ENCODE measurements at places on chromosomes 7 and 10. TPM values are rescaled to one million over a fixed set of nuclear protein-coding genes. Genes with fewer than 3 reads are reported as not detected.

The UFSP1 gene
- total RNA-seq: 10.5 TPM

The ARHGAP22 gene
- 14.9 TPM for total RNA-seq

The SLIT1 gene
- not detected for total RNA-seq

The MYPN gene
- 7.1 TPM for total RNA-seq

The ZNF804B gene
- not detected for total RNA-seq

GRCh38 chr10:69498711-69499471 is 47.6 kb downstream of the TSPAN15 start:
- DNase-seq: peak; percentile 76

- no peak for DNase-seq
Measured at GRCh38 chr7:34275624-34276023, 370.3 kb downstream of the BMPER start.

DNA sequence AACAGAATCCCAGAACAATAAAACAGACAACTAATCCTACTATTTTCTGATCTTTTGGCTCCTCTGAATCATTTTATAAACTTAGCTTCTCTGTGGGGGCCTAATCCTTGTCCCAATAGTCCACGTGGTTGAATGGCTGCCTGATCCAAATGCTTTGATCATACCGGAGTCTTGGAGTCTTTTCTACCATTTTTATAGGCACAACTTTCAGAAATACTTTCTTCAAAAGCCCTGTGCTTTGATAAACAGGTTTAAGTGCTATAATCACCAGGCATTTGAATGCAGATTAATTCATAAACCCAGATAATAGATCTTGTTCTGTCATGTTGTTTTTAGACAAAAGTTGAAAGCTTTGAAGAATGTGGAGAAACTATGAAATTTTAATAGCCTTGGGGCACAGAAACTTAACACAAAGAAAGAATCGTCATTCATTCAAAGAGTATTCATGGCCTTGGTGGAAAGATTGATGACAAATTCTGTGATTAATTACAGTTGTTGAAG is 163.7 kb downstream of the AHR start:
- DNase-seq: no peak

DNA sequence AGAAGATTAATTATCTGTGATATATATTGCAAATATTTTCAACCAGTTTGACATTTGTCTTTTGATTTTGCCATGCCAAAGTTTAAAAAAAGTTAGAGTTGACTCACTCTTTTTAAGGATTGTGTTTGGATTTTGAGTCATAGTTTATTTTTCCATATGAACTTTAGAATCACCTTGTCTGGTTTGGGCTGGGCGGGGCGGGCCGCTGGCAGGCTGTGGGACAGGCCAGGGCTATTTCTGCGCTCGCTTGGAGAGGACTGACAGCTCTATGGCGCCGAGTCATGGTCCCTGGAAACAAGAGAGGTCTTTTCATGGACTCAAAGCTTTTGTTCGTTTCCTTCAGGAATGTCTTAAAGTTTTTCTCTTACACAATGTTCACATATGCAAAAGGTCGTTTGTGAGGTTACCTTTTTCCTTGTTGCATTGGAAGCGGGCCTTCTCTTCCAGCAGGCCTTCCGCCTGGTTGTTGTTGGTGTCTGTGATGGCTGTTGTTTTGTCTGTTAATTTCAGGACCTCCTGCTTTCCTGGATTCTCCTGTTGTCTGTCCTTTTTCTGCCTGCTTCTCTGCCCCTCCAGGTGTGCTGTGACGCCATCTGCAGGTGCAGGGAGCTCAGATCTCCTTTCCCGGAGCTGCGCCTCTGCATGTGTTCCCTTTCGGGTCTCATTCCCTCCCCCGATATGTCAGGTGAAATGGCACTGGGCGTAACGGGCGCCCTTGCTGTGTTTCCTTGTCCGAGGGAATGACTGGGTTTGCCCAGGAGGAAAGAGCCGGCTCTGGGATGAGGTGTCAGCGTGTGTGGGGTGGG is 53.8 kb downstream of the INPP5A start:
- peak; percentile 82 for DNase-seq

DNA sequence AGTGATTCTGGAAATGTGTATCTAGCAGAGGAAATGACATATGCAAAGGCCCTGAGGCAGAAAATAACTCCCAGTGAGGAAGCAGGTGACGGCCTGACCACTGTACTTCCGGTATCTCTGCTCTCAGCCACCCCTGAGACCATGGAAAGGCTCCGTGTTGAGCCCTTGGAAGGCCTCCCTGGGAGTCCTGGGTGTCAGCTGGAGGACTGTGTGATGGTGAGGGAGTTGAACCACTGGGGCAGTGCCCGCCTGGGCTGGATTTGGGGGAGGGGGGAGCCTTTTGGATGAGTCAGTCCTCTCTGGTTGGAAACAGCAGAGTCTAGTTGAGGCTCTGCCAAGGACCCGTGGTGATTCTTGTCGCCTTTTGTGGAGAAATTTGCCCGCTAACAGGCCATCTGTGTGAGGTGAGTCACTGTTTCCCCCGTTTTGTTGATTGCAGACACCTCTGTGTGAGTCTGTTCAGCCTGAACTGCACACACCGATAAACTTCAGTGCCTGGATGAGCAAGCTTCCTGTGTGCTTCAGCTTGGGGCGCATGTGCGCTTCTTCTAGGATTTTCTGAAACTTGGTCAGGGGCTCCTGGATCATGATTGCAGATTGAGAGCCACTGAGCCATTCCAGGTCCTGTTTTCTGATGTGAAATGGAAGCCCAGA is 98.6 kb downstream of the GRK5 start:
- peak; percentile 89 for DNase-seq

DNA sequence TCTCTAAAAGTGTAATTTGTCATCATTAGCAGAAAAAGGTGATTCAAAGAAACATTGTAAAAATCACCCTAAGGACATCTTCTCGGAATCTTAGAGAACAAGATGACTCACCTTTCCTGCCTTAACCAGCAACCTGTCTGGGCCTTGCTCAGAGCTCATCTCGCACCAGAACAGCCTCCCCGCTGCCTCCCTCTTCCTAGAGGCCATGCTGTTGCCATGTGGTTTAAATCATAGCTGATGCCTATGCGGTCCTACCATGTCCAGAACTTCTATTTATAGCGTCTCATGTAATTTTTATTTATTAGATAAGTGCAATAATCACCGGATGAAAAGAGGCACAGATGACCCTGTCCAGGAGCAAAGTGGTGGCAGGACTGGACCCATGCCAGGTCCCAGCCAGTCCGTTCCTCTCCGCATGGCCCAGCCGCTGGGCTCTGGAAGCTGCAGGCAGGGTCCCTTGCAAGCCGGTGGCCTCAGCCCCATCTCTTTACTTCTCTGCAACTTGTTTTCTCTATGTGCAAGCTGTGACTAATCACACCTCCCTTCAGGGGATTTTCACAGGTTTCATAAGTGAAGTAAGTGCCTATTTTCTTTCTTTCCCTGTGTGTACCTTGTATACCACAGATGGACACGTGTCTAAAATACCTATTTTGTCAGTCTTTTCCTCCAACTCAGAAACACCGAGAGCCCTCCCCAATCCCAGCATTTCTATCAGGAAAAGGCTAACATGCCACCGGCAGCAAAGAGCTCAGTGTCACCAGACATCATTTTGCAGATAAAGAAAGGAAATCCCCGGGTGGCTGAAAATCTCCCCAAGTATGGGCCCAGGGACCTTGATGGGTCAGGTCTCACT is 27.1 kb downstream of the KLF6 start:
- DNase-seq: peak; percentile 49

GRCh38 chr10:132360766-132361447 is 28.9 kb downstream of the LRRC27 start:
- no peak for DNase-seq

DNA sequence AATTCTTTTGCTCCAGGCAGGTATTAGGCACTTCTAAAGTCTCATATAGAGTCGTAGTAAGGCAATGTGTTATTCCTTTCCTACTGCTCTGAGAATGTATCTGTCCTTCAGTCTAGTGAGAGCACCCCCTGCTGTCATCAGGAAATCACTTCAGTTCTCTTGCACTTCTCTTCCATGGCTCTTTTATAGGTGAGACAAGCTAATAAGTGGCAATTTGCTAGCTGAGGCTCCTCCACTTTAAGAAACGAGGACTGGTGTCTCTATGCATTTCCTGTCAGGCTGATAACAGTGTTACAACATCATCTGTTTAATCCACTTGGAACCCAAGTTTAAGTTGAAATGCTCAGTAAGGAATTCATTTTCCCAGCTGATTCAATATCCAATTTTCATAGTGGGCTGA is 350.6 kb downstream of the TFEC start:
- peak; percentile 61 for DNase-seq

GRCh38 chr7:135012229-135012628 is 25.9 kb downstream of the AGBL3 start:
- DNase-seq: no peak

DNA sequence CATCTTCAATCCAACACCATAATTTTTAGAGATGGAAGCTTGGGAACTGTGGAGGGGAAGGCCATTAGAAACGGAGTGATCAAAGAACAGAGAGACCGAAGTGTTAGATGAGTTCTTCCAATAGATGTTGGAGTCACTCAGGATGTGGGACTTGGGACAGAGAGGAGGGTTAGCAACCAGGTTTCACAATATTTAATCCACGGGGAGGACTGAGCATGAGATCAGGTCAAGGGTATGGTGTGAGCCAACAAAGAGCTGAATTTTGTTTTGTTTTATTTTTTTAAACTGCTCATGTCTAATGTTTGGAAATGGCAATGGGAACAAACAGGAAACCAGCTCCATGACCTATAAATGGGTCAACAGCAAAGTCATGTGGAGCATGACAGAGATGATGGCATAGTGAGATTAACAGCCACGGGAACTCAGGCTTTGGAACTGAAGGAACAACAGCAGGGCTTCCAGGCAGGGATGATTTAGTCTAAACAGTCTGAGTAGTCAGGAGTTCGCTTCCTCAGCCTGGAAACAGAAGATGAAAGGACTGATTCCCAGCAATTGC is 38.9 kb upstream of the AMPH start:
- no peak for DNase-seq

- peak; percentile 66 for DNase-seq
Measured at GRCh38 chr7:158975526-158976467, 119.4 kb downstream of the DYNC2I1 start.

- no peak for DNase-seq
Measured at GRCh38 chr7:21980926-21981500, 35.3 kb upstream of the CDCA7L start.

DNA sequence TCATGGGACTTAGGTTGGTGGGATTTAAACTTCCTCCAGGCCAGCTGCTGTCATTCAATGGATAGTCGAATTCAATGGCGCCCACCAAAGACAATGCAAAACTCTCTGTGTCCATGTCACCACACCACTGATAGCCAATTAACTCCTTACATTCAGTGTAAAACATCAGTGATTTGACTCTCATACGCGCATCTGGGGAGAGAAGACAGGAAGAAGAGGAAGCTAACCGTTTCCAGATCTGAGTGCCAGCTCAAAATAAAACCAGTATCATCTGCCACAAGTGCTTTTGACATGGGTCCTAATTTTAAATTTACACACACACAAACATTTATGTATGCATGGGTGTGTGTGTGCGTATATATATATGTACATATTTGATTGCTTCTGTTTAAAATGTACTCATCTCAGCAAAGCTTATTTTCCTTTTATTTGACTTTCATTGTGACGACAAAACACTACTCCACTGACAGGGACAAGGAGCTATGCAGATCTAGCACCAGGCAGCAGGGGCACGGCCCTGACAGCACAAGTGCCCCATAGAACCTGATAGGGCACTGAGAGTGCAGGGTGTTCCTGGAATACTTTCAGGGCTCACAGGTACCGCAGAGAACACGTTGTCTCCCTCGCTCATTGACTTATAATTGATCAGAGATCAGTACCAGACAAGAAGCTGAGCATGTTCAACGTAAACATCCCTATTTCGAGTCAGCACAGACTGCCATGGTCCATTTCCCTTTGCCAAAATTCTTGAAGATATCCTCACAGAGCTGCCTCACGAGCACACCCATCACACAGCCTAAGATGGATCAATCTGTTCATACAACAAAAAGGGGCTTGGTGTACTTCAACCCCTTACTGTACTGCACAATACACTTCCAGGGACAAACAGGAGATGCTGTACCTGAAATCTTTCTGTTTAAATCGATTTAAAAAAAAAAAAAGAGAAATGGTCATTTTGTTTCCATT is 176.1 kb downstream of the COBL start:
- no peak for DNase-seq

DNA sequence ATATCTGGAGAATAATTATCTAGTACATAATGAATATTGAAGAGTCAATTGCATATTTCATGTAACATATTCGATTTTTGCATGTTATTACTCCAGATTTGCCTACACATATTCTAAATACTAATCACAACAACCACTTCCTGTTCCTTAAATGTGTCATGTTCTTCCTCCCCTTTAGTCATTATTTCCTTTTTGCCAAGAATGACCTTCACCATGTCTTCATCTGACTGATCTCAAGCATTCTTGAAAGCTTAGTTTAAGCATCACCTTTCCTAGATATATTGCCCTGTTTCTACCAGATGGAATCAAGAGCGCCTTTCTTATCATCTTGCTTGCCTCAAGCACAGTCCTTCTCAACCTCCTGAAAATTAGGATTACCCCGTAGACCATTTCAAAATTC is 23.5 kb upstream of the MEOX2 start:
- peak; percentile 17 for DNase-seq

- DNase-seq: no peak
Measured at GRCh38 chr10:33833566-33833965, 499.1 kb upstream of the NRP1 start.

GRCh38 chr10:96646751-96647166 is 59.9 kb upstream of the TM9SF3 start:
- no peak for DNase-seq

DNA sequence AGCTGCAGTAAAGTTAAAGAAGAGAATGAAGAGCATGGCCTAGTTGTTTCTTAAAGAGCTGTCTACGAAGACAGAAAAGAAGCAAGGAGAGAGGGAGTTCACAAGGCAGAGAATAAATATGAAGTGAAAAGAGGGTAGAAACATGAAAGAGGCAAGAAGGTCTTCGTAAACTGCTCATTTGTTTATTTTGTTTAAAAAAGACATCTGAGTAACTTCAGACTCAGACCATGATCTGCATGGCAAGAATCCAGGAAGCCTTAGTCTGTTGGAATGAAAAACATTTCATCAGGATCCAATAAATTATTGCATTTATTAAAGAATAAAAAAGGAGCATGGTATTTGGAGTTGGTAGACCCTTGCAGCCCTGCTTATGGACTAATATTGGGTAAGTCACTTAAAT is 151.1 kb downstream of the SEM1 start:
- peak; percentile 68 for DNase-seq

GRCh38 chr10:13633689-13634088 is 46.9 kb downstream of the PRPF18 start:
- no peak for DNase-seq

DNA sequence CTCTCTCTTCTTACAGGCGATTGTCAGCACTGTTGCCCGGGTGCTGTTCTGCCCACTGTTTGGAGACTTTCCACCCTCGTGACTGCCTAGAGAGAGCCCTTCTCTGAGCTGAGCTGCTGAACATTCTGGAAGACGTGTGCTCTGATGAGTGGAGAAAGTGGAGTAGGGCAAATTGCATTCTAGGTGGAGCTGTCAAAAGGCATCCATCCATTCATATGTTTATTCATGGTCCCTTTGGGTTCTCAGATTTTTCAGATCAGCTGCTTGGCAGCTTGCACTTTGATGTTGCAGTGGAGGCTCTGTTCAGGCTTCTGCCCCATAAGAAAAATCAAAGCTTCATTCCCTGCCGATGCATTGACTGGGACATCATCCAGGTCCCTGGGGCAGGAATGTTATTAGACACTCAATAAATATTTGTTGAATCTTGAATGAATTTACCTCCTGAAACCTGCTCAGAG is 120.7 kb upstream of the EEPD1 start:
- DNase-seq: peak; percentile 89

- no peak for DNase-seq
Measured at GRCh38 chr10:120156614-120157274, 264.2 kb downstream of the SEC23IP start.
